ENCODE measurements at places on chromosomes 13 and 19.
A peak's percentile ranks its signal among the peaks of the same experiment; 100 is the strongest.

- peak; percentile 98 for DNase-seq
Measured at GRCh38 chr19:15222738-15223648, 9.3 kb downstream of the EPHX3 start.

DNA sequence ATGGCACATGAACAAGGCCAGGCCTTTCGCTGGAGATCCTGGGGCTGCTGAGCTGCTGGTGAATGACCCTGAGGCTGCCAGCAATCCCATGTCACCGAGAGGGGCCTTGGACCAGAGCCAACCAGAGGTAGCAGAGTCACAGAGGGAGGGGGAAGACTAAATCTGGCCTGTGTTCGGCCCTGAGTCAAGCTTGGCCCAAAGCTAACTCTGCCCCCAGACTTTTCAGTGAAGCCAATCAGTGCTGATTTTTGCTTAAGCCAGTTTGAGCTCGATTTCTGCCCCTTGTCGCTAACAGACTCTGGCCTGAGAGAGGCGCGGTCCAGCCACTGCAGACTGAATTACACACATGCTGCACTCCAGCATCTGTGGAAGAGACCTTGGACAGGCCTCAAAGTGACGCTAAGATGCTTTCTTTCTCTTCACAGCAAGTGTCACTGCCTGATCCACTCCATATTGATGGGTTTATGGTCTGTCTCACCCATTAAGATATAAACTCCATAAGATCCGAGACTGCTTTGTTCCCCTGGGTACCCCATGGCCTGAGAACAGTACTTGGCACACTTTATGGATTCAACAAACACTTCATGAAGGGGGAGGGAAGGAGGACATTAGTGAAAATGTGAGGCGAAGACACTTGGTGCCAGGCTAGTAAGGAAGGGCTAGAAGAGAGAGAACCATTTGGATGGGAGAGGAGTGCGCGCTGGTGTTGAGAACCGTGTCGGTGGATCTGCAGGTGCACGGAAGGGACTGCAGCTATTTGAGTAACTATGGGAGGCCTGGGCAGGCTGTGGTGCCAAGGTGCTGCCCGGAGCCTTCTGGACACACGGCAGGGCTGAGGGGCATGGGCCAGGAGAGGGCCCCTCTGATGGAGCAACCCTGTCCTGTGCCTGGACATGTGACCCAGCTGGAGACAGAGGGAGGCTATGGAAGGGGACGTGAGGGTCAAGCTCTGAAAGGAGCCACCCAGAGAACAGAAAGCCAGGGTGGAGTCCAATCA, 17.6 kb downstream of the RANBP3 start:
- DNase-seq, result no peak

DNA sequence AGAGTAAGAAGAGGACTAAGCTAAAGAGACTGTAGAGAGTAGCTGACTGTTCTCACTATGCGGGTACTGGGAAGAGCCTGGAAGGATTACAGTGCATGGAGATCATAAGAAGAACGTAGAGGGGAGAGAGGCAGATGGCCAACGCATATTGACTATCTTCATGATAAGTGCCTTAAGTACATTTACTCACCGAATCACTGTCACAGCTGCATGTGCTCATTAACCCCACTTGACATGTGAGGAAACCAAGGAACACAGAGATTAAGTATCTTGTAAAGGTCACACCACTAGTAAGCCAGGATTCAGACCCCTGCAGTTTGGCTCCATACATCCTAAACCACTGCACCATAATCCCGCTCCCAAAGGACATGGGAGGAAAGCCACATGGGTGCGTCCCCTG, 34.1 kb downstream of the SMAD9 start:
- DNase-seq, result no peak

- DNase-seq, result no peak
Measured at GRCh38 chr13:94312511-94313216, 166.8 kb downstream of the DCT start.

- no peak for DNase-seq
Measured at GRCh38 chr13:56907766-56908165, 233.0 kb upstream of the PRR20A start.

GRCh38 chr13:59721926-59722910, 441.5 kb downstream of the DIAPH3 start:
- no peak for DNase-seq

DNA sequence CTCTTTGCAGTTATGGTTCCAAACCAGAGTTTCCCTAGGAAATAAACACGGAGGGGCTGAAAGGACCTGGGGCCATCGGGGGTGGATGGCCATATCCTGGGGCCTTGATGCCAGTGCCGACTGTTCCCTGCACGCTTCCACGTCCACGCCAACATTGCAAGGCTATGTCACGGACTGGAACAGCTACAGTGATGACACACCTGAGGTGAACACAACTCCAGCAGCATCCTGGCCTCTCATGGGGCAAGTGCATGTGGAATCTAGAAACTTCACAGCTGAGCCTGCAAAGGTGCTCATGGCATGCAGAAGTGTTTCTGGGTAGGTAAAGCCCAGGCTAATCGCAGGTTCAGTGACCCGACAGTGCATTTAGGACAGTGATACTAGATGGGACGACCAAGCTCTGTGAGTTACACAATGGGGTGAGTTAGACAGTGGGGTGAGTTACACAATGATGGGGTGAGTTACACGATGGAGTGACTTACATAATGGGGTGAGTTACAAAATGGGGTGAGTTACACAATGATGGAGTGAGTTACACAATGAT, 52.0 kb upstream of the GAS6 start:
- no peak for DNase-seq

DNA sequence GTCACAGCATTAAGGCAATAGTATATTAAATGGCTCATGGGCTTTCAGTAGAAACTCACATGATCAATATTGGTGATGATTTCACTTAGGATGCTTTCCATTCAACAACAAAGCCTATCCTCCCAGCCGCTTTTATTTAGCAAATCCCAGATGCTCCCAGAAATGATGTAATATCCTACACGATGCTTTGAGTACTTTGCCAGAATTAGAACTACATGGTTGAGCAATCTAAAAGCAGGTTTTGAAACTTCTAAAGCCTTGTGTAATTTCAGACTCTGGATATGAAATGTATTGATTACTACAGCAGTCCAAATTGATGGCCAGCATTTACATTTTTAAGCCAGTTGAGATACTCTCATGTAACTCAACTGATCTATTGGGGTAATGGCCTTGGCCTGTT, 13.6 kb downstream of the DLEU7 start:
- DNase-seq, result no peak

- peak; percentile 56 for DNase-seq
Measured at GRCh38 chr13:83618966-83619365, 263.3 kb downstream of the SLITRK1 start.

DNA sequence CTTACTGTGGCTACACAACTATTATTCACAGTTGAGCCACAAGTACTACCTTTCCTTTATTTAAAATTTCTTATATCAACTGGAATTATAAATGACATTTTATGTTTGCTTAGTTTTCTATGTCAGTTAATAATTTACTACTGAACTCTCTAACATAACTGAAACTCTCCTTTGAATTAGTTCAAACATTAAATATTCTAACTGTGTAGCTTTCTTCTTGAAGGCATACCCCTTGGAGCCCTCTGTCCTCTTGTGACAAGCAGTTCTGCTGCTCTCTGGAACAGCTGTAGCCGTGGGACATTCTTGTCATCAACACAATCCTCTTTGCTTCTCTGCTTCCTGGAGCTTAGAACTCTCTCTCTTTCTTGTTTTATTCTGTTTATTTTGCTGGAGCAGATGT, 244.8 kb downstream of the NHLRC3 start:
- no peak for DNase-seq

DNA sequence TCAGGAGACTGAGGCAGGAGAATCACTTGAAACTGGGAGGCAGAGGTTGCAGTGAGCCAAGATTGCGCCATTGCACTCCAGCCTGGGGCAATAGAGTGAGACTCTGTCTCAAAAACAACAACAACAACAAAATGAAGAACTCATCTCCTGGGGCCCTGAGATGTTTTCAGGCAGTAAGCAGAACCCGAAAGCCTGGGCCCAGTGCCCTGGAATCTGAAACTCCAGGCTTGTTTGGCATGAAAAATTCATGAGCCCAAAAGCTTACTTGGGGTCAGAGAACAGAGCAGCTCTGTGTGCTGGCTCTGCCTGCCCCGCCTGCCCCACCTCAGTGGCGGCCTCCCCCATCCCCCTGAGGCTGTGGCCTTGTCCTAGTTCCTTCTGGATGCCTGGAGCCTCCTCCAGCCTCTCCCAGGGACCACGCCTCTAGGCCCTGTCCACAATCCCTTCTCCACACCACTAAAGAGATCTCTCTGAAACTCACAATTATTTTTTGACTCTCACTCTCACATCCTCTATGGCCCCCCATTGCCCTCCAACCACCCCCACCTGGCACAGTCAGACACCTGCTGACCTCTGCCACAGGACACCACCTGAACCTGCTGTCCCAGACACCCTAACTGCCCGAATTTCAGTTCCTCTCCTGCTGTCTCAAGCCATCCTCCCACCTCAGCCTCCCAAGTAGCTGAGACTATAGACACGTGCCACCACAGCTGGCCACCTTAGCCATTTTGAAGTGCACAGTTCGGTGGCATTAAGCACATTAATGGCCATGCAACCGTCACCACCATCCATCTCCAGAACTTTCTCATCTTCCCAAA, 6.9 kb upstream of the AP1M2 start:
- DNase-seq, result peak; percentile 29

- DNase-seq, result peak; percentile 35
Measured at GRCh38 chr13:28494504-28494777, 487 bp downstream of the FLT1 start.

- DNase-seq, result peak; percentile 15
Measured at GRCh38 chr19:1935484-1936208, 5.3 kb upstream of the CSNK1G2 start.

- no peak for DNase-seq
Measured at GRCh38 chr13:74726206-74726605, 592.0 kb upstream of the KLF12 start.

DNA sequence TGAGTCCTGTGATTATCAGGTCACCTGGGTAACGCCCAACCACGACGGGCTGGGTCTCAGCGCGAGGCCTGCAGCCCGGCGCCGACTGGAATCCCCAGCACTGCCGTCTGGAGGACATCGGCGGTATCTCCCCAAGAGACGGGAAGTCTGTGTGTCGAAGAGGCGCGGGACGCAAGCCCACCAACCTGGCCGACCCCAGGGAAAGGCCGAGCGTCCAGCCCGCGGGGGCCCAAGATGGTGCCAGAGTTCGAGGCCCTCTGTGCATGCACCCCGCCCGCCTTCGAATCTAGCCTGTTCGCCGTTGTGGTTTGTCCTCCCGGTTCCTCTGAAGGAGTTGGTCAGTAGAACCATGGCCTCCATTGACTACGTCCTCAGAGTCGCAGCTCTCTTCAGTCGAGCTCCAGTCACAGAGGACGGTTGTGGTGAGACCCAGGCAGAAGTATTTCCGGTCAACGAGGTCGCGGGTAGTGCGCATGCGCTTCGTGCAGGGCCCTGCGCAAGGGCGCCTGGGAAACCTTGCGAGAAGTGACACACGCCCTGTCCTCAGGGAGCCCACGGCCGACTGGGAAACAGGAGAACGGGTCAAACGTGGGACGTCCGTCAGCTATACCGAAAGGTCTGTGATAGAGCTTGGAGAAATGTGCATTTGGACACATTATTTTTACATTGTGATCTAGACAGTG, 24.1 kb upstream of the PEG3 start:
- no peak for DNase-seq

GRCh38 chr13:86486582-86486981, 687.4 kb upstream of the SLITRK6 start:
- no peak for DNase-seq

GRCh38 chr19:4097501-4097900, 26.4 kb downstream of the MAP2K2 start:
- DNase-seq, result no peak

- DNase-seq, result no peak
Measured at GRCh38 chr19:48154003-48154402, 16.1 kb downstream of the LIG1 start.

- DNase-seq, result no peak
Measured at GRCh38 chr13:112900226-112900600, 68.8 kb upstream of the MCF2L start.

DNA sequence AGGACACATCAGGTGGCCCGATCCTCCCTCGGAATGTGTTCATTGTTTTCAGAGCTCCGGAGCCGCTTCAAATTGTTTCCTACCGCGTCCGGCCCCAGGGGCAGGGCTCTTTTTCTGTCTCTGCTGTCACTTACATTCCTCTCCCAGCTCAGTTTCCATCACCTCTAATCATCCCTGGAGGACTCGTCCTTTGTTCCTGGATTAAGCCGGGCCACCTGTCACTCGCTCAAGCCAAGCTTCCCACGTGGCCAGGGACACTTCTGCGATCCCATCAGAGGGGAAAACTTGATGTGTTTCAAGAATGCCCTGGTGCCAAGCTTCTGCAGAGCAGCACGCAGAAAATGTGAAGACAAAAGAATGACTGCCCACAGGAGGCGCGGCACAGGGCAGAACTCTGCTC, 13.5 kb downstream of the IL17D start:
- no peak for DNase-seq

DNA sequence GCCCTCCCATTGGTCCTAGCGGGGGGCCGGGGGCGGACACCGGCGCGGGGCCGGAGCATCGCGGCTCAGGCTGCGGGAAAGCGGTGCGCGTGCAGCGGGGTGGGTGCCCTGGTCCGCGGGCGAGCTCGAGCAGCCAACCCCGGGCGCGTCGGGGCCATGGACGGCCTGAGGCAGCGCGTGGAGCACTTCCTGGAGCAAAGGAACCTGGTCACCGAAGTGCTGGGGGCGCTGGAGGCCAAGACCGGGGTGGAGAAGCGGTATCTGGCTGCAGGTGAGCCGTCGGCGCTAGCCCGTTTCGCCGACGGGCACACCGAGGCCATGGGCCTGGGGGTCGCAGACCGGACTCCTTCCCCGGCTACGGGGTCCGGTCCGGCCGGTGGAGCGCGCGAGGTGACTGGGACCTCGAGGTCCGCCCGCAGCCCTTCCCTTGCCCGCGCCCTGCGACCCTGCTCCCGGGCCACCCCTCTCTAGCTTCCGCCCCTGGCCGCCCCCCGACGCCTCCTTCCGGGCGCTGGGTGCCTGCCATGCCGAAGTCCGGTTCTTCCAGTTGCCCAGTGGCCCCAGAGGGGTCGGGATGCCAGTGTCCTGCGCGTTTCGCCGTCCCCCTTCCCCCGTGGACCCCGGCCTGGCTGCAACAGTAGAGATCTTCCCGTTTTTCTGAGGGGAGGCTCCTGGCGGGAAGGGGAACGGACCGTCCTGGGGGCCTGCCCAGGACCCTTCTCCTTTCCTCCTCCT, at the start of gene REEP6:
TSS of gene REEP6 (plus strand) at position 68 of the 735 bp plus-strand sequence. CDS start at position 157, 89 bp downstream.
- no peak for DNase-seq

GRCh38 chr13:41028051-41028450, 8.9 kb upstream of the ELF1 start:
- peak; percentile 60 for DNase-seq

- no peak for DNase-seq
Measured at GRCh38 chr13:99370481-99371275, 63.5 kb upstream of the GPR183 start.
